ENCODE measurements at places on chromosomes 1 and 21.
A peak's percentile ranks its signal among the peaks of the same experiment; 100 is the strongest.

DNA sequence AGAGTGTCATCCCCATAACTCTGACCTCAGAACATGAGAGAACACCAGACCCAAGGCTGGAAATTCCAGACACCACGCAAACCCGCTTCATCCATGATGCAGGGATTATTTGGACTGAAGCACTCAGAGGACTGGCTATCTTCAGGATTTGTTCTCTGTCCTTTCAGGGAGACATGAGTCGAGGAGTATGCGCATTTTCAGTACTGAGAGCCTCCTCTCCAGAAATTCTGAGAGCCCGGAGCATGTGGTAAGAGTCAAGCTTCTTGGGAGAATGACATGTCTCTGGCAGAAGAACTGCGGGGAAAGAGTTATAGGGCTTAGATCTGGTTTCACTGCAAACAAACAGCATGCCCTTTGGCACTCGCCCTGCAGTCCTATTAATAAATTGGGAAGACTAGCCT lies 6.9 kb downstream of the LAX1 start:
- DNase-seq = no peak

- no peak for DNase-seq
Measured at GRCh38 chr1:242431786-242432185, 92.7 kb downstream of the PLD5 start.

DNA sequence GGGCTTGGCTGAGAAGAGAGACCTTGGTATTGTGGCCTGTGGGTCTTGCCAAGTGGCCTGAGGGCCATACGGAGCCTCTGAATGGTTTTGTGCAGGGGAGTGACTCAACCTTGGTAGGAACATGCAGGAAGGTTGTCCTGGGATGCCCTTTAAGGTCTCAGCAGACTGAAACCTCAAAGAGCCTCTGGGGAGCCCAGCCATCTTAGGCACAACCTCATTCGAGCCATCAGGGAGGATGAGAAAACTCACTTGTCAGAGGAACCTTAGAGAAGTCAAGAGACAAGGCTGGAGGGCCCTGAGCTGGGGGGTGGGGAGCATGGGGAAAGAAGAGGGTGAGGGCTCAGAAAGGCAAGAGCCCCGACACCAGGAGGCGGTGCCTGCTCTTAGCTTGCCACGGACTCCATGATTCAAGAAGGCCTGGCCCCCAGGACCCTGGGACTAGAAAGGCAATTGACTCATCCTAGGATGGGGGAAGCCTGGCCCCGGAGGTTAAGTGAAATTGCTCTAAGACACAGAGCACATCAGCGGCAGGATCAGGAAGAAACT lies 13.0 kb downstream of the IFI6 start:
- DNase-seq = no peak

GRCh38 chr1:202254454-202255252 lies 61.1 kb downstream of the LGR6 start:
- no peak for DNase-seq

GRCh38 chr1:209618756-209619420 lies 33.3 kb downstream of the LAMB3 start:
- no peak for DNase-seq

GRCh38 chr1:154095456-154096060 lies 59.3 kb downstream of the NUP210L start:
- DNase-seq = no peak

- DNase-seq = no peak
Measured at GRCh38 chr1:203525685-203526084, 31.7 kb downstream of the OPTC start.

DNA sequence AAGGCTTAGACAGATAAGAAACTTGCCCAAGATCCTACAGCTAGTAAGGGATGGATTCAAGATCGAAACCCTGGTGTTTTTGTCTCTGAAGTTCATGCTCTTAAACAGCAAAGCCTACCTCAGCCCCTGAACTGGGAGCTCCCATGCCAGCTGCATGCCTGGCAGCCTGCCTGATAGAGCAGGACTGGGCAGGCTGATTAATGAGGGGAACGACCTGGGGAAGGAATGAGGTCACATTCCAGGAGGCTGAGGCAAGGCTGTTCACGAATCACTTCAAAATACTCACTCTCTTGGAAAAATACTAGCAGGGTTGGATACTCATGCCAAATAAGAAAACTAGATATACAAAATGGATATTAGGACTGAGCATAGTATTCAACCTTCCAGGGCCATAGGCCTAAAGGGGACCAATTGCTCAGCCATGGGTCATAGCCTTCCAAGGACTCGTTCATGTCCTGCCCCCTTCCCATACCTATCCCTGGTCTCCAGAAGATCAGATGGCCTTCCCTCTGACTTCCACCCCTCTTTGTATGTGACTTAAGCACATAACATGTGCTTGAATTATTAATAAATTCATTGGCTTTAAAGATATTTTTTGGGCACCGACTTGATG lies 15.6 kb upstream of the TACSTD2 start:
- DNase-seq = no peak

GRCh38 chr1:180262628-180263488 lies 32.8 kb downstream of the LHX4 start:
- no peak for DNase-seq

- no peak for DNase-seq
Measured at GRCh38 chr1:193549081-193549480, 362.7 kb upstream of the B3GALT2 start.

- DNase-seq = no peak
Measured at GRCh38 chr1:185566995-185567394, 167.2 kb upstream of the HMCN1 start.

- DNase-seq = no peak
Measured at GRCh38 chr1:33903210-33903589, 39.3 kb downstream of the HMGB4 start.

DNA sequence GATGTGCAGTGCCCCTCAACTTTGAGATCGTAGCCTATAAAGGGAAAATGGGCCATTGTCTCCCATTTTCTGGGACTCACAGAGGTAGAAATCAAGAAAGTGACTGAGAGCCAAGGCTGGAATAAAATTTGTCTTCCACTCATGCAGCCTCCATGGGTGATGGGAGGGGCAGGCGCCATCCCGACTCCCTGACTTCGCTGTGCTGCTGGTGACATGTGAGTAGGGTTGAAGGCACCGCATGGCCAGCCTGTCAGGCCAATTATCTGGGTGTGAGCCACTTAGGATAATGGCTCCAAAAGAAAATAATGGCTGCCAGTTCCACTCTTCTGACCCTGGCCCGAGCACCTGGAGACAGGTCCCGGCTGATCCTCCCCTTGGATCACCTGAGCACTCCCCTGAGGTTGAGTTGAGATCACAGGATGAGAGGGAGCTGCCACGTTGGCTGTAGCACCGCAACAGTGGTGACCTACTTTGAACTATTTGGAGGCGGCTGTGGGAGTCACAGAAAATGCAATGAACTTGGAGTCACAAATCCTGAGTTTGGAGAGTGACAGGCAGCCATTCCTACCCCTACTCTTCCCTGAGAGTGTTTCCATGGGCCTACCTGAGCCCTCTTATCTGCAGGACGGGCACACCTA lies 26.3 kb downstream of the CAPN9 start:
- DNase-seq = no peak

DNA sequence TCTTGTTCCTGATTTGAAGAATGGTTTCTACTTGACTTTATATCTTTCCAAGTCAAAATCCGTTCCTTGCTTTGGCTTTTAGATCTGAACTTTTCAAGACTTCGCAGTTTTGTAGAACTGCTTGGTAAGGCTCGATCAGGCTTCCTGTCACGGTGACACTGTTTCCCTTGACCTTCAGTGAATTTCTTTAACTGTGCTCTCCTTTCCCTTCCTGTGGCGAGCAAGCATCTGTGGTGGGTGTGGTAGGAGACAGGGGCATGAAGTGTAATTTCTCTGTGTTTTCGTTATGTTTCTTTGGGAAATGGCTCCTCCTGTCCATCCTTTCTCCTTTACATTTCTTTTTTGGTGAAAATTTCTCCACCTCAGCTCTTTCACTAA lies 10.4 kb downstream of the STYXL2 start:
- no peak for DNase-seq

DNA sequence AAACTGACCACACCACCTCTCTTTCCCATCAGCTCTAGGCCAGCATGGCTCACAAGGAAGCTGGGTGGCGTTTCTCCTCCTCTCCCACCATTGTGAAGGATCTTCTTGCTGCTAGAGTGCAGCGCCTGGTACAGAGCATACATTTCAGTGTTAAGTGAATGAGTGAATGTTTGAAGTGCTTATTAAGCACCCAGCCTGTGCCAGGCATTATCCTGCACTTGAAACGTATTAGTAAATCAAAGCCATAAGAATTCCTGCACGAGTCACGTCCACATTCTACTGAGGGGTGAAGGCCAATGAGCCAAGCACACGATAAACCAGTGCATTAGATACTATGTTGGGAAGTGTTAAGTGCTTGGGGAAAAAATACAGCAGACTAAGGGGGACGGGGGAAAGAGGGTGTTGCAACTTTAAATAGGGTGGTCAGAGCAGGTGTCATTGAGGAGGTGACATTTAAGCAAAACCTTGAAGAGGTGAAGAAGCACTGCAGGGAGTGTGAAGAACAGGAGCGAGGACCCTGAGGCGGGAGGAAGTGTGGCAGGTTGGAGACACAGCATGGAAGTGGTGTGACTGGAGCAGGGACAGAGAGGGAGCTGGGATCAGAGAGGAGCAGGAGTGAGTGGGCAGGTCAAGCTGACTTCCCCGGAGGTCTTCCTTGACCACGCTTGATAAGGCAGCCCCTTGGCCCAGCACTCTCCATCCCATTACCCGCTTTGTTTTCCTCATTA lies 48.5 kb upstream of the LRRN2 start:
- DNase-seq = no peak

GRCh38 chr1:115771847-115772457 lies 3.4 kb upstream of the CASQ2 start:
- no peak for DNase-seq

- DNase-seq = no peak
Measured at GRCh38 chr1:38371505-38371844, 324.9 kb upstream of the POU3F1 start.

DNA sequence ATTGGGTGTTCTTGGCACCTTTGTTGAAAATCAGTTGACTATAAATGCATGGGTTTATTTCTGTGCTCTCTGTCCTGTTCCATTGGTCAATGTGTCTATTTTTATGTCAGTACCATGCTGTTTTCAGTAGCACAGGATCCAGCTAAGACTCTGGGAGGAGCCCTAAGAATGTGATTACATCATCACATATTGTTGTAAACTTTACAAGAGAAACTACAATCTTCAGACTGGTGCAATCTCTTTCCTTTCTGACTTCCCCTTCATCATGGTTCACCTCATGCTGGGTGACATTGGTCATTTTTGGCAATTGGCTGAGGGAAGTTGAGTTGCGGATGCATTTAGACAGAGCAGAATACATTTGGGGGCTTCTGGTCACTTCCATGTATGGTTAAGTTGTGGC lies 88.4 kb downstream of the C21orf91 start:
- no peak for DNase-seq

- peak; percentile 5 for DNase-seq
Measured at GRCh38 chr21:32538147-32538792, 47.1 kb downstream of the TCP10L start.

- DNase-seq = no peak
Measured at GRCh38 chr1:206005234-206005633, 2.0 kb upstream of the RAB7B start.

Measured in stimulated activated CD8-positive, alpha-beta memory T cell treated with anti-CD3 and anti-CD28 coated beads, Interleukin-7, amount 100 ng/mL, for 1 hour (primary cell).